CD4-positive, CD25-positive, alpha-beta regulatory T cell (primary cell): ENCODE measurements at places on chromosomes 2 and 18. TPM values are rescaled to one million over a fixed set of nuclear protein-coding genes. Genes with fewer than 3 reads are reported as not detected.
A peak's percentile ranks its signal among the peaks of the same experiment; 100 is the strongest.

NETO1 gene
- not detected for polyA plus RNA-seq

GRCh38 chr2:135600915-135601314 is 69.6 kb downstream of the R3HDM1 start:
- DNase-seq, result peak; percentile 24

GRCh38 chr2:140797718-140798117 is 1333.1 kb downstream of the LRP1B start:
- no peak for DNase-seq

GEN1 gene
- 2.0 TPM for polyA plus RNA-seq

DNA sequence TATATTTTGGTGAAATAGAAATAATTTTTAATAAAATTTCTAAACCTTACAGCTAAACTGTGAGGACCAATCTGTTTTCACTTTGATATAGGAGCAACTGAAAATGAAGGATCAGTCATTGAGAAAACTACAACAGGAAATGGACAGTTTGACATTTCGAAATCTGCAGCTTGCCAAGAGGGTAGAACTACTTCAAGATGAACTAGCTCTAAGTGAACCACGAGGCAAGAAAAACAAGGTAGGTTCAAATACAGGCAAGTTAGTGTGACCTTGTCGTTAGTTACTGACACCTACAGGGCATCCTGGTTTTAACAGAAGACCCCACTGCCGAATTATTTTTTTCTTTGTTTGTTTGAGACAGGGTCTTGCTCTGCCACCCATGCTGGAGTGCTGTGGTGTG is 75.5 kb upstream of the STON1 start:
- DNase-seq, result no peak

LHCGR gene
- not detected for polyA plus RNA-seq

XDH gene
- not detected for polyA plus RNA-seq

GRCh38 chr2:189412330-189412953 is 28.8 kb upstream of the WDR75 start:
- peak; percentile 55 for DNase-seq

PTPRN gene
- not detected for polyA plus RNA-seq

DNA sequence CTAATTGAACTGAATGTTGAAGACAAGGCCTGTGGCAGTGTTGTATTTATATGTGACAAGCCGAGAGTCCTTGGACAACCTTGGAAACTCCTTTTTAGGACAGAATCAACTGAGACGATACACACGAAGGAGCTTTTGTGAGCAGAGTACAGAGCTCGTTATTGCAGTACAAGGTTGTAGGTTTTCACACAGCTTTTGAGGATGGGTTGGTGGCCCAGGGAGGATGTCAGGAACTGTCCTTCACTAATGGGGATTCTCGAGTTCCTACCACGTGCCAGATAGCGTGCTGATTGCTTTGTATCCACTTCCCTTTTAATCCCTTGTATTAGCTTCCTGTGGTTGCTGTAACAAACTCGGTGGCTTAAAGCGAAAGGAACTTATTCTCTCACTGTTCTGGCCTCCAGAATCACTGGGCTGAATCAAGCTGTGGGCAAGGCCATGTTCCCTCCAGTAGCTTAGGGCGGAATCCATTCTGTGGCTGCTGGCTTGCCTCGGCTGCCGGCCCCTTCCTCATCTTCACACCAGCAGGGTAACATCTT is 20.2 kb downstream of the INPP4A start:
- DNase-seq, result peak; percentile 48

GRCh38 chr2:75100011-75100800 is 99.1 kb downstream of the TACR1 start:
- DNase-seq, result no peak

GRCh38 chr2:219386532-219387280 is 1.0 kb downstream of the DNPEP start:
- DNase-seq, result peak; percentile 14

- peak; percentile 57 for DNase-seq
These were observed 219.6 kb downstream of the TSN start for GRCh38 chr2:121974897-121975661.

DNA sequence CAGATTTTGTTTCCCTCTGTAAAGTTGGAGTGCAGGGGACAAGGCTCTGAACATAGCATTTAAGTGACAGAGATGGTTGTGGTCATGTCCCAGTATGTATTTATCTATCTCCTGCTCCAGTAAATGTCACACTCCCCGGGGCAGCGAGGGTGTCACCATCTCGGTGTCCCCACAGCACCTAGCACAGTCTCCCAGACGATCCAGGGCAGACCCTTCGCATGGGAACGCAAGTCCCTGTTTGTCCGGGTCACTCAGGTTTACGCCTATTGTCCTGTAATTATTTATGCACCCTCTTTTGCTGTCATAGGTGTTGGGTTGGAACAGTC is 12.6 kb upstream of the NTSR2 start:
- DNase-seq, result no peak

GRCh38 chr2:202821206-202822160 is 50.1 kb downstream of the ICA1L start:
- DNase-seq, result no peak

DNA sequence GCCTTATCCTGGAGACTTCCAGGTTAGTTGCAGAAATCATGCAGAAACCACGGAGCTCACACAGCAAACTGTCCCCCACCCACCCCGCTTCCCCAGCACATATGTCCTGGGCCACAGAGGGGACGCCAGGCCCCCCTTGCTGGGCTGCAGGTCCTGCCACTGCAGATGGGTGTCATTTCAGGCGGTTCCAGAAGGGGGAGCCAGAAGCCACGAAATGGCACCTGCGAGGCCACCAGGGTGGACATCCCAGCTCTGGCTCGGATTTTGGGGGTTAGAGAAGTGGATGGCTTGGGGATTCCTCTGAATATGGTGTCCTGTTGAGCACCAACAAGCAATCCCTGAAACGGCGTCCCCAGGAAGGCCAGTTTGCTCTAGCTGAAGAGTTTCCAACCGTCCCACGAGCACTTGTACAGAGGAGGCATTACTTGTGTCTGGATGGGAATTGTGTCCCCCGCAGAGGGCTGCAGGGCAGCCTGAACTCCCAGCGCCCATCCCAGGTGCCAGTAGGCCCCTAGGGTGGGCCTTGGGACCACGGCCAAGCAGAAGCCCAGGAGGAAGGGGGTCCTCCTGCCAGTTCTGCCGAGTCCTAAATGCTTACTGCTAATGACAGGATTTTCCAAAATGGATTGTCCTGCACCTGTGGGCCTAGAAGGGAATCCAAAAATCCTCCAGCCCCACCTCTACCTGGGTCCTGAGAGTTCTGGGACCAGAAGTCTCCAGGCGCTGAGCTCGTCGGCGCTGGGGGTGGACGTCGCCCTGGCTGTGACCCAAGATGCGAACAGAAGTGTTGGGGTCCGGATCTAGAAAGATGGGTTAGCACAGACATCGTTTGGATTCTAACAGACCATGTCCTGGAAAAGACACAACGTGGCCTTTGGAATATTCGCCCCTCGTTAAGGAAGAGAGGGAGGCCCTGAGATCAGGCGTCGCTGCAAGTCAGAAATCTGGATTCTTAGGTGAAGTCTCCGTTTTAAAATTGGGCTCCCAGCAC is 14.6 kb upstream of the NFATC1 start:
- peak; percentile 56 for DNase-seq

DNA sequence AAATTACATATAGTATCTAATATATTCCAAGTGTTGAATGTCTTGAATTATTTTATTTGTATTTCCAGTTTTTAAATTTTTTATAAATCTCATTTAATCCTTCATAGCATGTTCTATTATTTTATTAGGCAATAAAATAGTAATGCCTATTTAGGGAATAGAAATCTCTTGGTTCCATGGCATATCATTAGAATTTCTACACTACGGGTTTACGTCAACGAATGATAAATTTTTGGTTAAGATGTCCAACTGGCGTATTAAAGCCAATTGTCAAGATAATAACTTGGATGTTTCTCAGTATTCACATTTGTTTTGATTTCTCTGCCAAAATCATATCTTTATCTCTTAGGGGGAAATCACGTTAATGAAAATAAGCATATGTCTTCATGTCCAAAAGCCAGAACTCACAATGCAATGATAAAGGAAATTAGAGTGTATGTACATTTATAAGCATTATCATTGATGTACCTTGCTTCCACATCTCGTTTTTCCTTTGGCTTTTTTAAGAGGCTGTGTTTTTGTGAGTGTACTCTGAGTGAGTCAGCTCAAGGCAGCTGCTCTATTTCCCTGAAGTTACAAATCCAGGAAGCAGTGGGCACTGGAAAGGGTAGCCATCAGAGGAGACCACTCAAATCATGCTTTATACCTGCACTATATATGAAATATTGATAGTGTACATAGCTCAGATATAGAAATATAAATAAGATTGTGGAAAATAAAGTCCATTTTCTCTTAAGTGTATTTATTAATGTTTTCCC is 115.8 kb upstream of the PDE1A start:
- DNase-seq, result no peak

DNA sequence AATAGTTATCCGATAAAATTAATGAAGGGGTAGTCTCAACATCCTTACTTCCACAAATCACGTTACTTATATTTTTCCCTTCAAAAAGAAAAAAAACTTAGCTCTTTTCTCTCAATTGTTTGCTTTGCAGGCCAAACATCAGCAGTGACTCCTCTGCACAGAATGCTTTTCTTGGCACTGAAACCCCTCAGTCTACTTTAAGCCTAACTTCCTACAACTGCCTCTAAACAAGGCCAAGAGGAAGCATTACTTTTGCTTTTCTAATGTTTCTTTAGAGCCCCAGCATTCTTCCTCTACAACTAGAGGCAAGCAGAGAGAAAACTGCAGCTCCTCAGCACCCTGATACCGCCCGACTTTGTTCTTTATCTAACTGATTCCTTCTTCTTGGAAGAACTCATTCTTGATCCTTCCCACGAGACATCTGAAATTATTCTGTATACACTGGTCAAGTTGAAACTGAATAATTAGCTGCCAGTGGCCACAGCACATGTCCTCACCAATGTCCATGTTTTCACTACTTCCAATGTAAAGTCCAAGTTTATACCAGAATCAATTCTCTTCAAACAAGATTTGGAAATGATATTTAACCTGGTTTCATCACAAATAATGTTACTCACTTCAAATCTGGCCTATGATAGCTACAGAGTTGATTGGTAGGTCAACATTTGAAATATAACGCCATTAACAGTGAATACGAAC is 55.3 kb downstream of the DTNB start:
- no peak for DNase-seq

DNA sequence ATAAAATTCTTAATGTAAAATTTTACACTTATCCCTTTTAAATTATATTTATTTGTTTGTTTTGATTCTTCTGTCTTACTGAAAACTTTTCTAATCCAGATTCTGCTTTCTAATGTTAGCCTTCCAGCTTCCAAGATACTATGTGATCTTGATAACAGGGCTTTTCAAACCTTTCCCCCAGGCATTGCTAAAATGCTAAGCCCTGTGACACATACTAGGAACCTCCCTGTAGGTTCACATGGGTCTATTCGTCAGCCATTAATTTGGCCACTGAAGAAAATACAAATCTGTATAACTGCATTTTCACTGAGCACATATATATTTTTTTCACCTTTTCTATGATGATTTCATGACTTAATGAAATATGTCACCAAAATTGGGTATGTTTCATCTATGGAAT is 92.8 kb upstream of the MAP4K3 start:
- DNase-seq, result no peak

- peak; percentile 46 for DNase-seq
These were observed 42.4 kb upstream of the GRHL1 start for GRCh38 chr2:9909106-9909505.

DNA sequence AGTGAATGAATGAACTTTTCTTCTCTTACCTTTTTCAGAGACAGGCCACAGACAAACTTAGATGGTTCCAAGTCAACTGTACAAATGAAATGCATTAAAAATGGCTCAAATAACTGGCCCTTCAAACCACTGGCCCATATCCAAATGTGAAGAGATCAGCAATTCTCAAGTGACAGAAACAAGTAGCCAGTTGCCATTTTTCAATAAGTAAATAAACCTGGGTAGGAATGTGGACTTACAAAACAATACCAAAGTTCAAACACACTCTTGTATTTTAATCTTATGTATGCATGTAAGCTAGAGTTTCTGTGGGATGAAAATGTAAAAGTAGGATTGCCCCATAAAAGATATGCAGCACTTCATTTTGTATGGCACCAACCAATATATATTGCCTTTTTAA is 129.2 kb downstream of the MEP1B start:
- DNase-seq, result no peak

DNA sequence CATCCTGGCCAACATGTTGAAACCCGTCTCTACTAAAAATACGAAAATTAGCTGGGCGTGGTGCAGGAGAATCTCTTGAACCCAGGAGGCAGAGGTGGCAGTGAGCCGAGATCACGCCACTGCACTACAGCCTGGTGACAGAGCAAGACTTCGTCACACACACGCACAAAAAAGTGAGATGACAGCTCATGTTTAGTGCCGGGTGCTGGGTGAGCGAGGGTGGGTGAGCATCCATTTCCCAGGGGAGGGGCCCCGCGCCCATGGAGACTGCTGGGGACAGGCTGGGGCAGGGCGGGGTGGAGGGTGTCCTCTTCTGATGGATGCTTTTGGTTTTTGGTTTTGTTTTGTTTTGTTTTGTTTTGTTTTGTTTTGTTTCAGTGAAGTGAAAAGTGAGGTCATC is 206.5 kb downstream of the GBX2 start:
- no peak for DNase-seq

ALKAL2 gene
- polyA plus RNA-seq, result not detected

DNA sequence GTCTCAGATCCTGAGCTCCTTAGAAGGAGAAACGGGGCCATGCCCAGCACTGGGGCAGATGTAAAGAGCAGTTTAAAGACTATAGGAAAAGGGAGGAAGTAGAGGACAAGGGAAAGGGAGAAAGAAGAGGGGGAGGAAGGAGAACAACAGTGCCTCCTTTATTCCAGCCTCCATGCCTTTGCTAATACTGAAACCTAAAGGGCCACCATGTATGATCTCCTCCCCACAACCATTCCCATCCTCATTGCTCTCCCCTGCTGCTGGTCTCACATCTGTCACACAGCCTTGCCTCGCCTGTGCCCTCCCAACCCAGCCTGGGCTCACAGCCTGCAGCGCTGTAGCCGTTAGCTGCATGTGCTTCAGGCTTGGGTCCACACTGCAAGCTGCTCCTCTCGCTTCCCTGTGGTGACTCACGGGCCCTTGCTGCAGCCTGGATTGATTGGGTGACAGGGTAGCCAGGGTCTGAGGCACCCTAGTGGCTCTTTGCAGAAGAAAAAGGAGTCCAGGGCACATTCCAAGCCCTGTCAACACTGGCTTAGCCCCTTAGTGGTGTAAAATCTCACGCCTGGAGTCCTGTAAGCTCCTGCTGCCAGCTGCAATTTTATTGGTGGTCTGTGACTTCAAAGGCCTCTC is 281.9 kb downstream of the SRBD1 start:
- DNase-seq, result no peak

GRCh38 chr2:227657199-227657845 is 9.3 kb upstream of the SCYGR5 start:
- DNase-seq, result no peak

GRCh38 chr2:183490914-183491313 is 366.7 kb downstream of the NUP35 start:
- no peak for DNase-seq

GRCh38 chr2:26582890-26583289 is 58.3 kb downstream of the CIB4 start:
- DNase-seq, result no peak
